ENCODE measurements at places on chromosomes 4 and X.

GRCh38 chr4:6932475-6932874, 22.8 kb downstream of the TBC1D14 start:
- DNase-seq: no peak

- no peak for DNase-seq
Observed at GRCh38 chr4:23135792-23136645, 443.3 kb downstream of the GBA3 start.

GRCh38 chrX:124388562-124388961, 42.2 kb downstream of the SH2D1A start:
- no peak for DNase-seq

DNA sequence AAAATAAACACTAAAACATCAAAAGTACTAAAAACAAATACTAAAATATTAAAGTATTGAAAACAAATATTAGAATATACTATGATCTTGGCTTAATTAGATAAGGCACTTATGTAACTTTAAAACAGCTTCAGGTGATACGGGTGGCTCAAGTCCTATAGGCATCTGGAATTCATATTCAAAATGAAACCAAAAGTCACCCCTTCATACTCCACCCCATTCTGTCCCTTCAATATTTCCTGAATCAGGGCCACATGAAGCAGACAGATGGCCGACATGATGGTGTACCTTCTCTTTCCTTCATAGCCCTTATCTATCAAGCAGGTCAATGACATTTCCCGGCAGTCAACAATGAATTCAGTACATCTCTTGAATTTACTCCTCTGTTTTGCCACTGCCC, 71.9 kb upstream of the MAGEB10 start:
- DNase-seq: no peak

DNA sequence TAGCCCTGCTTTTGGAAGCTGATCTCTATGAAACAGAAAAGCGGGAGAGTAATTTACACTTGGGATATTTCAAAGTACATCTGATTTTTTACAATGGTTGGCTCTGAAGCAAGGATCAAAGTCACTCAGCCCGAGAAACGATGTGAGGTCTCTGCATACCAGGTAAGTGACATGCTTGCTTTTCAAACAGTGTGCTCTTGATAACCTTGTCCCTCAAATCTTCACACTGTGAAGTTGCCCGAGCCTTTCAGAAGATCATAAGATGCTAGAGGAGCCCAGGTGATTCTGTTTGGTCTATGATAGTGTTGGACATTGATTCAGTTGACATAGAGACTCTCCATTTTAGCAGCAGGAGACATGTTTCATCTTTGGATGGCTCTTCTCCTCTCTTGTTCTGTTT, 47.1 kb upstream of the KLHL34 start:
- no peak for DNase-seq

DNA sequence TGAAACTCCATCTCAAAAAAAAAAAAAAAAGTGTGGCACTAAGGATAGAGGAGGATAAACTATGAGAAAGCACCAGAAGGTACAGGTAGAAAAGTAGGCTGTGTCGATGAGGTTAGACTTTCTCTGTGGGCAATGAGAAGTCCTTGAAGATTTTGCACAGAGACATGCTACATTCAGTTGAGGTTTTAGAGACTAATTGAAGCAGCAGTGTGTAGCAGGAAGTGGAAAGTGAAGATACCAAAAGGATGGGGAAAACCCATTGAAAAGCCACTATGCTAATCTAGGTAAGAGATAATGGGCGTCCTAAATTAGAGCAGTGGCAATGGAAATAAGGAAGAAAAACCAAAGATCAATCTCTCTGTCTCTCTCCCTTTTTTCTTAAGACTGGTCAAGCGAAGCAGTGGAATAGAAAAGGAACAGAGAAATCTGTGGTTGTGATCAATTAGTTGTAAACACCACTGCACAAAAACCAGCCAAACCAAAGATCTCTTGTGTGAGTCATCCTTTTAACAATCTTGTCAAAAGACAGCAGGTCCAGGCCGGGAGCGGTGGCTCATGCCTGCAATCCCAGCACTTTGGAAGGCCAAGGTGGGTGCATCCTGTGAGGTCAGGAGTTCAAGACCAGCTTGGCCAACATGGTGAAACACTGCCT, 3.5 kb downstream of the SPINK2 start:
- no peak for DNase-seq

DNA sequence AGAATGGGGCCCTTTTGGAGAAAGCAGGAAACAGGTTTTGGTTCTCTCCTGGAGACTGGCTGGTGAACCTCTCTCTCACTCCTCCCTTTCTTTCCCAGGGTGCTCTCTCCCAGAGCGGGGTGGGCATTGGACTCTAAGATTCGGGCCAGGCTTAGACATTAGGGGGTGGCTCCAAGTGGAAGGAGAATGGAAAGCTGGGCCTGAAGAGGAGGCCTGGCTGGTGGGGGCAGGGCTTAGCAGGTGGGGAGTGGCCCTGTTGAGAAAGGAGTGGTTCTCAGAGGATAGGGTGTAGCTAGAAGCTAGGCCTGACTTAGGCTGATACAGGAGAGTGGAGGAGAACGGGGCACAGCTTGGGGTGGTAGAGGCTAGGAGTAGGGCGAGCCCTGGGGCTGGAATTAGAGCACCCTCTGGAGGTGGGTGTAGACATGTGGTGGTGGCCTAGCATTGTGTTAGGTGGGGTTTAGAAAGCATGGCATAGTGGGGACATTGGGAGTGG, 5.7 kb downstream of the PLP2 start:
- no peak for DNase-seq

DNA sequence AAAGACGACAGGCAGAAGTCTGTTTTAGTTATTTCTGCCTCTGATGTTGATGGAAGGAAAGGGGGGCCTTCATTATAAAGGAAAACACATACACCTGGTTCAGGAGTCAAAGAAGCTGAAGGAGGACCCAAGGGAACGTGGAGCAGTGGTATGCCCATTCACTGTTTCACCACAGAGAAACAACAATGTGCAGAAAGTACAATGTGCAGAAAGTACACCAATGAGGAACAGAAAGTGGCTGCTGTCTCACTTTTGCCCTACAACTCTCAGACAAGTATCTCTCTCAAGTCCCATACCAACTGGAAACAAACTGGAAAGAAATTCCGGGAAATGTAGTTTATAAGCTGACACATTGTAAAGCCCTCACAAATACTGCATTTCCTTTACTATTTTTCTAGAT, 564.5 kb downstream of the TRAM1L1 start:
- DNase-seq: no peak

- DNase-seq: no peak
Observed at GRCh38 chr4:131450572-131451209, 1698.4 kb upstream of the PCDH10 start.

- no peak for DNase-seq
Observed at GRCh38 chrX:7027071-7027470, 120.4 kb upstream of the STS start.

DNA sequence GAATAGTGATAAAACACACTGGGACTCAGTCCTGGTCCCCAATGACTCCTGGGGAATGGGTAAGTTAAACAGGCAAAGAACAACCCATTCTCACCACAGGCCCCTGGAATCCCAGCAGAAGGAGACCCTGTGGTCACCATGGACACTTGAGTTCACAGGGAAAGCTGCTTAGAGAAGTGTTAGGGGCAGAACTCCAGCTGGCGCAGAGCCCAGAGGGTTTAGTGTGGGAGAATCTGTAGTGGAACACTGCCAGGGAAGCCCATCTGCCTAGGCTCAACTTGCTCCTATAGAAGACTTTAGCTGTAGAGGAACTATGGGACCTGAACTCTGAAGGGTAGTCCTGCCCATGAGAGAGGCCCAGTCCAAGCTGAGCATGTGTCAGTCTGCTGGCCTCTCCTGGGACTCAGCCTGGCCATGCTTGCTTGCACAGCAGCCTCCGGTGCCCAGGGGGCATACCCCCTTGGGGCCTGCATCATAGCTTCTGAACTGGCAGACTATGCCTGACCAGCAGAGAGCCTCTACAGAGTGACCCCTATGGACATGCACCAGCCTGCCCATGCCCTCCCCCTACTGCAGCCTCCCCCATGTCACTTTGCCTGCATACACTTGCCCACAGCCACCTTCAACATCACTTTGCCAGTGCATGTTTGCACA, 343.5 kb downstream of the IDS start:
- DNase-seq: no peak

DNA sequence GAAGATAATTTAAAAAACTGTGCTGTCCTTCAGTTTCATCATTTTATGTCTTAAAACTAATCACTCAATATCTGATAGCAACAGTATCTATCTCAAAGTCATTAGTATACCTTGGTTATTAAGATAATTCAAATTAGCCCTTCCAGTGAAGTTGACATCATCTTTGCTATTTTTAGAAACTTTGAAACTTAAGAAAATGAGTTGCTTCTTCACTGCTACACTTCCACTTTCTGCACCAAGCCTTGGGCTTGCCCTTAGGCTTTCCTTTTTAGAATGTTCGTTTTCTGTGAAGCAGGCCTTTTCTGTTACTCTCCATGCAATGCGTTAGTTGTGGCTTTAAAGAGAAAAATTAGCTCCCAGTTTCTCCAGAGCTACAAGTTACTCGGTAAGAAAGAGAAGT, 4.4 kb upstream of the VAMP7 start:
- no peak for DNase-seq

GRCh38 chr4:184575306-184575705, 73.9 kb downstream of the CASP3 start:
- no peak for DNase-seq
